ENCODE measurements at places on chromosomes 16 and 17. TPM values are rescaled to one million over a fixed set of nuclear protein-coding genes. Genes with fewer than 3 reads are reported as not detected.
A peak's percentile ranks its signal among the peaks of the same experiment; 100 is the strongest.

SEPTIN12 gene
- total RNA-seq = not detected

DNA sequence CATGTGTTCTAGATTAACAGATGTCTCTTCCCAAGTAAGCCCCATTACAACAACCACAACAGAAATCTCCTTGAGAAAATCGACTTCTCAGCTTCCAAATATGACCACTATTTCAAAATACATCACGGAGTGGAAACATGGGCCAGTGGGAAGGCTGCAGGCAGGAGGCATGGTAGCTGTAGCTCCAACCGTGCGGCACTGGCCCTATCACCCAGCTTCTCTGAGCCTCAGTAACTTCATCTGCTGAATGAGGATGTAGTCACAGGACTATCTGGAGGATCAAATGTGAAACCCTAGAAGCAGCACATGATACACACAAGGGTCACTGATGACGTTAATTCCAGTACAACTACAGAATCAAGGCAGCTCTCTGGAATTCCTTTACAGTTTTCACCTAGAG is 112.2 kb downstream of the VPS53 start:
- H3K4me3 ChIP-seq = no peak overlapping the region
- no peaks in the 10 kb centered on the region for H3K4me1 ChIP-seq
- H3K36me3 ChIP-seq = peaks cover 11% of the 10 kb centered on the region
- H3K27me3 ChIP-seq = no peaks in the 10 kb centered on the region
- H3K27ac ChIP-seq = no peak overlapping the region

NOS2 gene
- not detected for total RNA-seq

- H3K4me3 ChIP-seq = peak overlapping the region; percentile 25
- H3K27ac ChIP-seq = no peak overlapping the region
- peaks cover 44% of the 10 kb centered on the region for H3K27me3 ChIP-seq
- no peaks in the 10 kb centered on the region for H3K36me3 ChIP-seq
- H3K4me1 ChIP-seq = peaks cover 6% of the 10 kb centered on the region
- peak; percentile 15 for DNase-seq
Observed at GRCh38 chr17:43645765-43646481, 15.8 kb downstream of the MEOX1 start.

GRCh38 chr16:49674351-49674851 is 181.5 kb downstream of the ZNF423 start:
- no peak for DNase-seq
- H3K36me3 ChIP-seq = no peaks in the 10 kb centered on the region
- no peaks in the 10 kb centered on the region for H3K27me3 ChIP-seq
- no peaks in the 10 kb centered on the region for H3K4me1 ChIP-seq
- H3K27ac ChIP-seq = no peak overlapping the region
- no peak overlapping the region for H3K4me3 ChIP-seq

GRCh38 chr17:74740641-74741387 is 3.8 kb downstream of the RAB37 start:
- H3K4me1 ChIP-seq = peaks cover 69% of the 10 kb centered on the region
- DNase-seq = no peak
- no peaks in the 10 kb centered on the region for H3K27me3 ChIP-seq

KRTAP1-1 gene
- not detected for total RNA-seq

GRCh38 chr17:15431766-15432165 is 35.7 kb downstream of the CDRT4 start:
- H3K36me3 ChIP-seq = peaks cover 10% of the 10 kb centered on the region
- no peaks in the 10 kb centered on the region for H3K27me3 ChIP-seq

DNA sequence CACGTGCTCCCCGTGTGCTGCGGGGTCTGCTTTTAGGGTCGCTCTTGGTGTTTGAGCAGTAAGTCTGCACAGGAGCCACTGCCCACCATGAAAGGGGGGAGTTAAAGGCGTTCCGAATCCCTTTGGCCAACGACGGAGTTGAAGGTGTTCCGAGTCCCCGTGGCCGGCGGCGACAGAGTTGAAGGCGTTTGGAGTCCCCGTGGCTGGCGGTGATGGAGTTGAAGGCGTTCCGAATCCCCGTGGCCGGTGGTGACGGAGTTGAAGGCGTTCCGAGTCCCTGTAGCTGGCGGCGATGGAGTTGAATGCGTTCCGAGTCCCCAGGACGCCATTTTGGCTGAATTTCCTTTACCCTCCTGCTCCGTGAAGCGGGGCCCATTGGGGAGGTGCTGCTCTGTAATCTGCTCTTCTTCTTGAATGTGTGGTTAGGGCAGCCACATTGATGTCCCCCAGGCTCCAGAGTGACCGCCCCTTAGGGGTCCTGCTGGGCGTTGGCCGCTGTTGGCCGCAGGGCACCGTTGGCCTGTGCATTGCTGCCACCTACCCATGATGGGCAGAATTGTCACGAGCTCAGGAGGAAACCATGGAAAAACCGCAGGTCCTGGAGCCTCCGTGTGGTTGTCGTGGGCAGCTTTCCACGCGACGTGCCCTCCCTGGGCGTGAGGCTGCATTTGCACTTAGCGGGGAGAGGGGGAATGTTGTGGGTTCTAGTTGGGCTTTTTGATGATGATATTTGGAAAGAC is 73.7 kb upstream of the ZNF750 start:
- H3K36me3 ChIP-seq = peaks cover 8% of the 10 kb centered on the region
- no peak overlapping the region for H3K4me3 ChIP-seq
- no peaks in the 10 kb centered on the region for H3K27me3 ChIP-seq
- H3K27ac ChIP-seq = no peak overlapping the region
- no peak for DNase-seq

Measured in activated naive CD8-positive, alpha-beta T cell treated with anti-CD3 and anti-CD28 coated beads for 36 hours (primary cell).